GM06990 (cell line): ENCODE measurements at places on chromosomes 3 and 15.
A peak's percentile ranks its signal among the peaks of the same experiment; 100 is the strongest.

DNA sequence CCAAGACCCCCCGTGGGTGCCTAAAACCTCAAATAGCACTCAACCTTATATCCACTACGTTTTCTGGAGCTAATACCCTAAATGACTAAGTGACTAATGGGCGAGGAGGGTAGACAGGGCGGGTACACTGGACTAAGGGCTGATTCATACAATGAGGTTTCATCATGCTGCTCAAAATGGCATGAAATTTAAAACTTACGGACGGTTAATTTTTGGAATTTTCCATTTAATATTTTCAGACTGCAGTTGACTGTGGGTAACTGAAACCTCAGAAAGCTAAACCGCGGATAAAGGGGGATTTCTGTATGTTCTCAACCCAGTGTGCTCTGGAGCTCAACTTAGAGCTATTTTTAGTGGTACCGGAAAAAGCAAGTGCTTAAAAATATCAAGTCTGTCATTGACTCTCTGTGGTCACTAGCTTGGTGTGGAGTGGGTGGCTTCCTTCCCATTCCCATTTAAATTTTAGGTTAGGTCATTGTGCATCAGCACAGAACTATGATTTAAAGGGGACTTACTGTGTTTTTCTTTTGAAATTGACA, 72.9 kb downstream of the LRRC28 start:
- peak; percentile 43 for DNase-seq

DNA sequence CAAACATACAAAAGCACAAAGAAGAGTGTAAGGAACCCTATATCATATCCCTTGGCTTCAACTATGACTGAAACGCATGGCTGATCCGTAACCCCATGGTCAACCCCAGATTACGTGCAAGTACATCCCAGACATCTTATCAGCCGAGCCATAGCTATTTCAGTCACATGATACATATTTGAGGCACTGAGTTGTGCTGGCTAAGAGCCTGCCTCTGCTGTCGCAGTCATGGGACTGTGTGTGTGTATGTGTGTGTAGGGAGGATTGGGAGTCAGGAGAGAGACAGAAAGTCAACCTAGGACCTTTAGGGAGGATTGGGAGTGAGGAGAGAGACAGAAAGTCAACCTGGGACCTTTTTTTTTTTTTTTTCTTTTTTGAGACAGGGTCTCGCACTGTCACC, 8.4 kb downstream of the ST6GAL1 start:
- DNase-seq: no peak

DNA sequence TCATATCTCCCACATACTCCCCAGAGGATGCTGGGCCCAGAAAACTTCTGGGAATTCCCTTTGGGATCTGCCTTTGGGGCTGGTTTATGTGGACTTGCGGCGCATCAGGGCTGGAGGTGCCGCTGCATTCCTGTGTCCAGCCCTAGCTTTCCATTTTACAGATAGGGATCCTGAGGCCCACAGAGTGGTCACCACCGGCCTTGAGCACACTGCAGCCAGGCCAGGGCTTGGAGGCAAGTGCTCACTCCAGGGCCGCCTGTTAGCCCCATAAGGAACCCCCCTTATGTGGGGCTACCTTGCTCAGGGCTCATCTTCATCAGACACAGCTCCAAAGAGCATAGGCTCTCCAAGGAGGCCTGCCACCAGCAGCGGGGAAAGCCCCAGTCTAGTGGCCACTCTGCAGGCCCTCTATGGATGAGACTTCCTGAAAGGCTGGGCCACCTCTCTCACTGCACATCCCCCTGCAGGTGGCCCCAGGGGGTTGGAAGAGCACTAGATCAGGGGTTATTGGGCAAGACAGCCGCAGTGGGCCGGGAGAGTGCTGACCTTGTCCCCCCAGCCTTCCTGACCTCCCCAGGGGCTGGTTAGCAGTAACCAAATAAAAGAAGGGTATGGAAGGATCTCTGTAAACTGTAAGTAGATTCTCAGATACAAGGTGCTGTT, 9.2 kb upstream of the ATP2B2 start:
- DNase-seq: no peak

DNA sequence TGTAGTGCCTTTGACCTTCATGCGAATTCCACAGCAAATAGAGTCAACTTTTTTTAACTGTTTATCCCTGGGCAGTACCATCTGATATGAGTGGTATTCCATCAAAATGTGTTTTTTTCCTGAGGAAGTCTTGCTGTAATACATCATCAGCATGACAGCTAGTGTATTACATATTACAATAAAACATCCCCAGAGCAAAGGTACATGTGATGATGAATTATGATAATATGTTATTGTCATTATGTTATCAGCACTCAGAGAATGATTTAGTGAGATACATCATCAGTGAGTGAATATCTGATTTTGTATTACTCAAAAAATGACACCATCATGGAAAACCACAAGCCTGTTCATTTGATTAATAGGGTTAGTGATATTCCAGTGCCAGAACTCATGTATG, 69.7 kb upstream of the ARL6 start:
- DNase-seq: no peak

GRCh38 chr3:169379496-169380090, 283.9 kb downstream of the MECOM start:
- DNase-seq: no peak

GRCh38 chr3:78905700-78906099, 862.1 kb downstream of the ROBO1 start:
- no peak for DNase-seq

DNA sequence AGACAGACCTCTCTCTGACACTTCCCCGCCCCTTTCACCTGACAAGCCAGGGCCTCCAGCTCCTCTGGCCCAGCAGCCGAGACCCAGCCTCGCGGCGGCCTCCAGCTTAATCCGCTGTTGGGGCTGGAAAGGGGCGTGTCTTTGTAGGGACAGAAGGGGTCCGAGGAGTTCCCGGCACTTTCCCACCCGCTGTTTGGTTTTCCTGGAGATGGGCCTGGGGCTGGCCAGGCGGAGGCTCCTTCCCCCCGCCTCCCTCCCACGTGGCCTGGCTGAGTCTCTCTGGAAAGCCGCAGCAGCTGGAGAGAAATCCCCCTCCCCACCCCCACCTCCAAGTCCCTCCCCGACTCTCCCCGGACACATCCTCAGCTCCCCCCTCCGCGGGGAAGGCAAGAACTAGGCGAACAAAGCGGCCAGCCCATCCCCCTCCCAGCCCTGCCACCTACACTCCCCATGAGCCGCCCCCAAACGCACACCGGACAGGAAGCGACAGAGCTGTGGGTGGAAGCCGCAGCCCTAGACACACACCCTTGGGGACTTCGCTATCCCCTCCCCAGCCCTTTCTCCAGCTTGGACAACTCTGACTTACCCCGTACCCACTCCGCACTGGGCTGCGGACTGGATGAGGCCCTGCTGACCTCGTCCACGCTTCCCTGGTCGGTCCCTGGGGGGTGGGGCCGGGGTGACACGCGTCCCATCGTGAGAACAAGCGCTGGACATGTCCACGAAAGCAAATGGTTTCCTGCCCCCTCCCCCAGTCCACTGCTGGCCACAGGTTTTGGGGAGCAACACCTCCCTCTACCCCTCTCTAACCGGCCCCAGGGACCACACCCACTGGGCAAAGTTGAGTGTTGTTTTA, 1.2 kb downstream of the IGDCC4 start:
- peak; percentile 52 for DNase-seq

GRCh38 chr15:26615927-26616302, 157.0 kb downstream of the GABRB3 start:
- DNase-seq: no peak

DNA sequence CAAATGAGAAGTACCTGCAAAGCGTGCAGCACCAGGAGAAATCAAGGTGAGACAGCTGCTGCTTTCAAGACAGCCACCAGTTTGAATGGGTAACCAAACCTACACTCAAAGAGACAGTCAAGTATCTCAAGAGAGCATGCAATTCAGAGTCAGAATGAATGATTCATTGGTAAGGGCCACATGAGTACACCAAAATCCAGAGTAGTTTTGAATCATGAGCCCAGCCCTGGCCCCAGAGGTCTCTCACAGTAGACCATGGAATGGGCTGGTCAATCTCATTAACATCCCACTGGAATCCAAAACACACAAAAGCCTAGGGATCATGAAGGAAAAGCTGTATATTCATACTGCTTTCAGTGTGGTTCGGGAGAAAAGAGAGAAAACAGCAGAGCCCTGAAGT, 242.8 kb downstream of the TBL1XR1 start:
- DNase-seq: no peak

- DNase-seq: no peak
These were observed 1.9 kb downstream of the MB21D2 start for GRCh38 chr3:192915722-192916121.
